ENCODE measurements at places on chromosomes 5 and 9. TPM values are rescaled to one million over a fixed set of nuclear protein-coding genes. Genes with fewer than 3 reads are reported as not detected.

Gene PCDHB12
- total RNA-seq = 11.8 TPM

Gene TAF1L
- not detected for total RNA-seq

Gene CSF1R
- 35.4 TPM for total RNA-seq

Gene DAB2
- total RNA-seq = 105 TPM

Gene NEURL1B
- total RNA-seq = 93.3 TPM

Gene ARID3C
- 2.1 TPM for total RNA-seq

Gene SAPCD2
- total RNA-seq = 0.22 TPM

Gene AMBP
- not detected for total RNA-seq

Gene PIP5KL1
- total RNA-seq = 0.59 TPM

Gene SPATA24
- not detected for total RNA-seq

Gene AHRR
- 1.0 TPM for total RNA-seq

Gene PRRX2
- 9.6 TPM for total RNA-seq

Gene C5orf46
- total RNA-seq = not detected

Gene PHPT1
- total RNA-seq = 69.3 TPM

Gene BAG1
- total RNA-seq = 120 TPM

Gene SLC34A3
- total RNA-seq = not detected

Gene SLC6A3
- total RNA-seq = not detected

Gene ACTBL2
- total RNA-seq = not detected

Gene ERP44
- 15.0 TPM for total RNA-seq

Gene SPATA31C1
- total RNA-seq = not detected

Gene CDC20B
- not detected for total RNA-seq

Gene DOCK2
- 30.2 TPM for total RNA-seq

Gene F2R
- total RNA-seq = 5.0 TPM

Gene SOX30
- 0.20 TPM for total RNA-seq

Gene C9
- total RNA-seq = not detected

Gene GLE1
- 28.0 TPM for total RNA-seq

Gene RNF208
- total RNA-seq = 8.1 TPM

Gene TLR4
- total RNA-seq = 14.0 TPM

Gene KIF24
- total RNA-seq = 1.9 TPM

Gene ZNF608
- 34.8 TPM for total RNA-seq
